Activated naive CD4-positive, alpha-beta T cell (primary cell): ENCODE measurements at places on chromosomes 13 and 19.

DNA sequence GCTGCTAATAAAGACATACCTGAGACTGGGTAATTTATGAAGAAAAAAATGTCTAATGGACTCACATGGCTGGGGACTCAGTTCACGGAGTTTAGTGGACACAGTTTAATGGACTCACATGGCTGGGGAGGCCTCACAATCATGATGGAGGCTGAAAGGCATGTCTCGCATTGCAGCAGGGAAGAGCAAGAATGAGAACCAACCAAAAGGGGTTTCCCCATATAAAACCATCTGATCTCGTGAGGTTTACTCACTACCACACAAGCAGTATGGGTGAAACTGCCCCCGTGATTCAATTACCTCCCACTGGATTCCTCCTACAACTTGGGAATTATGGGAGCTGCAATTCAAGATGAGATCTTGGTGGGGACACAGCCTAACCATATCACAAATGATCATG is 1181.2 kb downstream of the PCDH9 start:
- DNase-seq: no peak

DNA sequence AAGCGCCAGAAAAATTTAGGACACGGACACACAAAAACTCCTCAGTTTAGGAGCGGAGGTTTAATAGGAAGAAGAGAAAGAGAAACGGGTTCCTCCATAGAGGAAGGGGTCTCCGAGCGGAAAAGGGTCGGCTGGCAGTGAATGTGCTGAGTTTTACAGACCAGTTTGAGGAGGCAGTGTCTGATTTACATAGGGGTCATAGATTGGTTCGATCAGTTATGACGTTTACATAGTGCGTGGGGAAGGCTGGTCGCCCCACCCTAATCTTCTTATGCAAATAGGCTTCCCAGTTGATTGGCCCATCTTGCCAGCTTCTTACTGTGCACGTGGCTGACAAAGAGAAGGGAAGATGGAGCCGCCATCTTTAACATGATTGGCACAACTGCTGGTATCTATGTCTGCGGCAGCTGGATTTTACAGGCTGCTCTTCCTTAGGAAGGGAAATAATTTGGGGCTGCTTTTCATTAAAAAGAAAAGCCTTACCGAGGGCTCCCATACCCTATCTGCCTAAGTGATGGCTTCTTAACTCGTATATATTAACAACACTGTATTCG is 1.2 kb upstream of the ZNF225 start:
- DNase-seq: no peak

DNA sequence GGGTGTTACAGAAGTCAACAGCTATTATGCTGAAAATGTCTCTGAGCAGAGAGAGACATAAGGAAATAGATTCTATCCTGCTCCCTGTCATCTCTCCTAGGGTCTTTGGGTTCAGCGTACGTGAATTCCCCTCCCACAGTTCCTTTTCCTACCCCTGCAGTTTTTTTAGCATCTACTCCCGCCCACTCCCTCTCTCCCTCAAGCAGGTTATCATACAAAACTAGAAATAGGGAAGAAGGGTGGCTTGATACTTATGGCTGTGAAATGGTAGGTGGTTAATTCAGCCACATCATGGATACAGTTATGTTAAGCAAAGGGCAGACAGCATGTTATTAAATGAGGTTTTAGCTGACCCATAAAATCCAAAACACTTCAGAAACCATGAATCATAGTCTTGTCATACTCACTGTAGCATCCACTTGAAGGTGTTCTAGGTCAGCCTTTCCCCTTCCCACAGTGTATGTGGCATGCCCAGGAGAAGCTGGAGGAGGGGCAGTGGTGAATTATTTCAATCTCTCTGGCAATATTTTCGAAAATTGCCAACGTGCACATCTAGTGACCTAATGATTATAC is 236.8 kb upstream of the SERP2 start:
- DNase-seq: no peak

- no peak for DNase-seq
Observed at GRCh38 chr19:38918526-38918925, 6.5 kb upstream of the CCER2 start.

- no peak for DNase-seq
Observed at GRCh38 chr19:17888260-17888659, 16.5 kb downstream of the SLC5A5 start.

GRCh38 chr13:98405690-98406344 is 171.1 kb downstream of the STK24 start:
- no peak for DNase-seq

DNA sequence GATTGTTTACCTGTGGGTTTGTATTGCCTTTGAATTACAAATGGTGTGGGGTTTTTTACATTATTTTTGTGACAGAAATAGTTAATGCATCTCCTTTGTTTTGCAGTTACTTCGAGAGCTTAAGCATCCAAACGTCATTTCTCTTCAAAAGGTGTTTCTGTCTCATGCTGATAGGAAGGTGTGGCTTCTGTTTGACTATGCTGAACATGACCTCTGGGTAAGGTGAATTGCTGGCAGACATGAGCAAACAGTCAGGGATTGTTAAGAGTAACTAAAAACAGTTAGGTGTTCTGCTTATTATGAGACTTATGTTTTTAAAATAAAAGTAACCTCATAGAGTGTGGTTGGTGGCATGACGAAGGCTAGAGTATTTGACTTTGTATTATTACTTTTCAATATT is 95.0 kb downstream of the CDK8 start:
- DNase-seq: no peak

- no peak for DNase-seq
Observed at GRCh38 chr13:66344805-66345517, 885.2 kb downstream of the PCDH9 start.

- DNase-seq: no peak
Observed at GRCh38 chr13:43469791-43470190, 317.0 kb downstream of the ENOX1 start.
